NCI-H1694 (cell line): ENCODE measurements at places on chromosomes 16 and 17.

- DNase-seq, result no peak
Observed at GRCh38 chr17:8806253-8806925, 7.2 kb upstream of the MFSD6L start.

- DNase-seq, result no peak
Observed at GRCh38 chr17:75553295-75554110, 28.0 kb downstream of the LLGL2 start.

- DNase-seq, result no peak
Observed at GRCh38 chr17:42969001-42969581, 4.8 kb upstream of the AARSD1 start.

GRCh38 chr17:36464765-36465088 is 21.8 kb upstream of the ZNHIT3 start:
- DNase-seq, result no peak

- DNase-seq, result no peak
Observed at GRCh38 chr17:35577830-35578196, 558 bp downstream of the PEX12 start.

GRCh38 chr16:15536843-15537242 is 102.5 kb downstream of the BMERB1 start:
- no peak for DNase-seq

DNA sequence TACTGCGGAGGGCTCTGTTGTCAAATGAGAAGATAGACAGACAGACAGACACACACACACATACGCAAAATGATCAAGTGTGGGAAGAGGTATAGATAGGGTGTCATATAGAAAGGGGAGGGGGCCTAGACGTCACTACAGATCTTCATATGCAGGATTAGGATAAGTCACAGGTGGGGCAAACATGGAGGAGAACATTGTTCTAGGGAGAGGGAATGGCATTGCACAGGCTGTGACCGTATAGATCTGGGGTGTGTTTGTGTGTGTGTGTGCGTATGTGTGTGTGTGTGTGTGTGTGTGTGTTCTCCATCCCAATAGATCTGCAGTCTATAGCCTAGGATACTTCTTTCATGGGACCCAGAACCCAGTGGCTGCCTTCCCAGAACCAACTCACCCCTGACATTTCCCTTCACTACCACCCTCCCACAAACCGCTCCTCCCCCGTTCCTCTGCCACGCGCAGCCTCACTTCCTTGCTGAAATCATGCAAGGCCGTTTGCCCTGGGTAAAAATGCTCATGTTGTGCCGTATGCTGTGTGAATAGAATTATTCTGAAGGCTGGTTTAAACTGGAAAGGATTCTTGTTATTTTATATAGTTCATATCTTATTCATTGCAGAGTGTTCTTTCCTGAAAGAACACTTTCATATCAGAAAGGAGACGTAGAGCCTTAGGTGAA is 50.5 kb upstream of the CCL1 start:
- DNase-seq, result no peak

- no peak for DNase-seq
Observed at GRCh38 chr17:29038085-29038795, 4.7 kb upstream of the PIPOX start.

DNA sequence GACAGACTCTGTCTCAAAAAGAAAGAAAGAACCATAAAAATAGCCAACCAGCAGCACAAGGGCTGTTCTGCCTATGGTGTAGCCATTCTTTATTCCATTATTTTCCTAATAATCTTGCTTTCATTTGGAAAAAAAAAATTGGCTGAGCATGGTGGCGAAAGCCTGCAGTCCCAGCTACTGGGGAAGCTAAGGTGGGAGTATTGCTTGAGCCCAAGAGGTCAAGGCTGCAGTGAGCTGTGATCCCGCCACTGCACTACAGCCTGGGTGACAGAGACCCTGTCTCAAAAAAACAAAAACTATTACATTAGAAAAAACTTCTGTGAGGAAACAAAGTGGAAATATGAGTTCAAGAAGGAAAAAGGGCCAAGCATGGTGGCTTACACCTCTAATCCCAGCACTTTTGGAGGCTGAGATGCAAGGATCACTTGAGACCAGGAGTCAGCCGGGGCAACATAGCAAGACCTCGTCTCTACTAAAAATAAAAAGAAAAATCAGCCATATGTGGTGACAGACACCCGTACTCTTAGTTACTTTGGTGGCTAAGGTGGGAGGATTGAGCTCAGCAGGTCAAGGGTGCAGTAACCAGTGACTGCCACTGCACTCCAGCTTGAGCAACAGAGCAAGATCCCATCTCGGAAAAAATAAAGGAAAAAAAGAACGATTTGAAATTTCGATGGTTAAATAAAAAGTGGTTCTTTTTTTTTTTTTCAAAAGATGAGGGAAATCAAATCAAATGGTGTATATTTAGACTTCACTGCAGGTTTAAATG is 2.5 kb downstream of the DCAKD start:
- DNase-seq, result no peak

DNA sequence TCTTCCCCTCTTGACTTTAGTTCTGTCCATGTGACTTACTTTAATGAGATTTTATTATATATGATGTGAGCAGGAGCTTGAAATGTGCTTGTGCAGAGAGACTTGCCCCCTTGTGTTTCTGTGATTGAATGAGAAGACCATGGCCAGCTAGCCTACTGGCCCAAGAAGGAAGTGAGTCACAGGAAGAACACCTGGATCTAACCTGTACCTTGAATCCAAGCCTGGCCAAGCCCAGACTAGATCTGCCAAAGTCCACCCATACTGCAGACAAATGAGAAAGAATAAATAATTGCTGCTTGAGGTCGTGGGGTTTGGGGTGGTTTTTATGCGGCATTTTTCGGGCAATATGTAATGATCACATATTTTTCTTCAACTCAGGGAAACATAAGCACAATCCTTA is 9.6 kb downstream of the ABCA10 start:
- no peak for DNase-seq

GRCh38 chr17:73324160-73324475 is 12.3 kb upstream of the CDC42EP4 start:
- no peak for DNase-seq

DNA sequence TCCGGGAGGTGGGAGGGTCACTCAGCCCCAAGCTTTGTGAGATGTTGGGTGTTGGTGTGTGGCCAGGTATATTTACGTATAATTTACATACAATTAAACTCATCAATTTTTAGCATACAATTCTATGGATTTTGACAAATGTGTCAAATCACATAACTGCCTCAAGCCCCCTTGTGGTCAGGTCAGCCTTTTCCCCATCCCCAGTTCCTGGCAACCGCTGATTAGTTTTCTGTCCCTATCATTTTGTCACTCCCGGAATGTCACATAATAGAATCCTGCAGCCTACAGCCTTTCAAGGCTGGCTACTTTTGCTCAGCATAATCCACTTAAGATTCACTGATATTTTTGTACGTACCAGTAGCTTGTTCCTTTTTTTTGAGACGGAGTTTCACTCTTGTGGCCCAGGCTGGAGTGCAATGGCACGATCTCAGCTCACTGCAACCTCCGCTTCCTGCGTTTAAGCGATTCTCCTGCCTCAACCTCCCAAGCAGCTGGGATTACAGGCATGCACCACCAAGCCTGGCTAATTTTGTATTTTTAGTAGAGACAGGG is 19.3 kb upstream of the RAI1 start:
- peak; percentile 19 for DNase-seq

- no peak for DNase-seq
Observed at GRCh38 chr16:26987597-26988010, 79.1 kb upstream of the C16orf82 start.

DNA sequence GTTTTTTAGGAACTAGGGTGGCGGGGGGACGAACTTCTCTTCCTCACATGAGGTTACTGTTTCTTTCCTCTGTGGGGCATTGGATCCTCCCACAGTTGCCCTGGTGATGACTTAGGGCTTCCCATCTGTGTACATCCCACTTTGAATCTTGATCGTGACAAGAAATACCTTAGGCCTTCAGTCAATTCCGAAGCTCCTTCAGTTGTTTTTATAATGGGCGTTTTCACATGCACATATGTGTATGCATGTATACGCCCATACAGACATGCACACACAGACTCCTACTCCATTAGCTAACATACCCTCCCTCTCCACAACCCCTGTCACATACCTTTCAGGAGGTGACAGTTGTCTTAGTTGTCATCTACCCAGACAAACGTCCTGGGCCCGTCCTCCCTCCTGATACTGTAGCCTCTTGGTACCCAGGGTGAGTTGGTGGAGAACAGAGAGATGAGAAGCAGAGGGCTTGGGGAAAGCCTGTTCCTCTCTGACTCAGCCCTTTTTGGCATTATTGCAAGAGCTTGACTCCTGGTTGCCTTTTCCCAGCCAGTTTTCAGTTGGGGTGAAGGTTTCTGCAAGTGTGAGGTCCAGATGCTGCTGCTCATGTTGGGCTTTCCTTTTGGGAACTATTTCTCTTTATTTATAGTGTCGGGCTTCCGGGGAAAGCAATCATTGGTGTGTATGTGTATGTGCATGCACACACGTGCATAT is 2.2 kb upstream of the AOC2 start:
- no peak for DNase-seq

DNA sequence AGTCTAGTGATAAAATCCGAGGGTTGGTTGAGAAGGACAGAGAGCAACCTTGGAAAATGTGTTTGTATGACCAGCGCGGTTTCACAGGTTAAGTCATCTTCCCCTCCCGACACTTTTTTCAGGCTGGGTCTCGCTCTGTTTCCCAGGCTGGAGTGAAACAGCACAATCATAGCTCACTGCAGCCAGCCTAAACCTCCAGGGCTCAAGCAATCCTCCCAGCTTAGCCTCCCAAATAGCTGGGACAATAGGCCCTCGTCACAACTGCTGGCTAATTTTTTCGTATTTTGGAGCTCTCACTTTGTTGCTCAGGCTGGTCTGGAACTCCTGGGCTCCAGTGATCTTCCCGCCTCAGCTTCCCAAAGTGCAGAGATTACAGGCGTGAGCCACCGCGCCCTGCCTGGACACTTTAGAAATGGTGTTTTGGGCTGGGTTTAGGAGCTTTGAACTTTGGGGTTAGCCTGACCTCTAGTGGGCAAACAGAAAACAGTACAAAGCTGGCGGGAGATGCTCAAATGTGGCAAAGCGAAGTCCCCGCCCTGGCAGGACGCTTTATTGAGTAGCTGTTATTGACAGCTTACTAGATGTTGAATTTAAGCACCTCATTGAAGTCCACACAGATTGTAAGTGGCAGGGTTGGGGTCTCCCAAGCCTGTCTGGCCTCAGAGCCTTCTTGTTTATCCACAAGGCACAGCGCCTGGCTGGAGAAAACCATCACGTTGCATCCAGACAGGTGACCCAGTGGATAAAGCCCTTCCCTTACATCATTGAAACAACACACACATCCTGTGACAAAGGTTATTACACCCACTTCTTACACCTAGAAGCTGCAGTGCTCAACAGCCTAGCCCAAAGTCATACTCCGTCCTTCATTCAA is 34.7 kb upstream of the RBBP6 start:
- DNase-seq, result peak; percentile 43

GRCh38 chr16:17414421-17414820 is 56.3 kb downstream of the XYLT1 start:
- no peak for DNase-seq

GRCh38 chr17:17605729-17606088 is 14.2 kb upstream of the PEMT start:
- DNase-seq, result no peak

- DNase-seq, result no peak
Observed at GRCh38 chr17:3900646-3901045, 7.8 kb upstream of the CAMKK1 start.

- no peak for DNase-seq
Observed at GRCh38 chr16:46828943-46829342, 2.0 kb downstream of the C16orf87 start.

- DNase-seq, result no peak
Observed at GRCh38 chr17:75396796-75397195, 8.7 kb downstream of the GRB2 start.

GRCh38 chr16:89912627-89913026 is 6.0 kb upstream of the MC1R start:
- no peak for DNase-seq

GRCh38 chr16:7571366-7571765 is 238.7 kb downstream of the RBFOX1 start:
- no peak for DNase-seq

GRCh38 chr16:71439523-71439922 is 2.3 kb downstream of the TLE7 start:
- DNase-seq, result no peak

GRCh38 chr17:58364270-58364942 is 12.4 kb upstream of the SUPT4H1 start:
- DNase-seq, result no peak

DNA sequence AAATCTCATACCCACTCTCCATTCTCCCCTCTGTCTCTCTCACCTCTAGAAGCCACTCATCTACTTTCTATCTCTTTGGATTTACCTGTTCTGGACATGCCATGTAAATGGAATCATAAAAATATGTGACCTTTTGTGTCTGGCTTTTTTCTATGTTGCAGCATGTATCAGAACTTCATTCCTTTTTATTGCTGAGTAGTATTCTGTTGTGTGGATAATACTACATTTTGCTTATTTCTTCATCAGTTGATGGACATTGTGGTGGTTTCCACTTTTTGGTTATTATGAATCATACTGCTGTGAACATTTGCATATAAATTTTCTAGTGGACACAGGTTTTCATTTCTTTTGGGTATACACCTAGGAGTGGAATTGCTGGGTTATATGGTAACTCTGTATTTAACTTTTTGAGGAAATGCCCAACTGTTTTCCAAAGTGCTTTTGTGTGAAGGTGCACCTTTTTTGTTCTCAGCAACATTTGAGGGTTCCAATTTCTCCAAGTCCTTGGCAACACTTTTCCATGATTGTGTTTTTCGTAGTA is 18.2 kb downstream of the MRTFB start:
- no peak for DNase-seq
